ENCODE measurements at places on chromosomes 7 and 10. TPM values are rescaled to one million over a fixed set of nuclear protein-coding genes. Genes with fewer than 3 reads are reported as not detected.

The ACBD7 gene
- 61.8 TPM for total RNA-seq

The TMEM196 gene
- total RNA-seq, result 7.9 TPM

The DDX56 gene
- total RNA-seq, result 53.7 TPM

The SPDYE9 gene
- total RNA-seq, result not detected

The AP1S1 gene
- total RNA-seq, result 112 TPM

The COL26A1 gene
- total RNA-seq, result 19.5 TPM

The PSD gene
- total RNA-seq, result 349 TPM

The GLRX3 gene
- 33.6 TPM for total RNA-seq

The C7orf57 gene
- not detected for total RNA-seq

The PLXDC2 gene
- 43.6 TPM for total RNA-seq

The MACC1 gene
- 0.19 TPM for total RNA-seq

The TBXAS1 gene
- total RNA-seq, result 18.9 TPM

The AGAP9 gene
- 20.8 TPM for total RNA-seq

The ACSM6 gene
- not detected for total RNA-seq

The OR2A42 gene
- total RNA-seq, result not detected

The NKX6-2 gene
- 53.6 TPM for total RNA-seq

The RSPH10B gene
- total RNA-seq, result 2.1 TPM

The TAC1 gene
- total RNA-seq, result 17.5 TPM

The FXYD4 gene
- total RNA-seq, result not detected

The ATP6V0A4 gene
- 0.79 TPM for total RNA-seq

The AKR1C4 gene
- total RNA-seq, result not detected

The SPDYE6 gene
- total RNA-seq, result not detected

The PON3 gene
- 2.4 TPM for total RNA-seq

The ASB4 gene
- total RNA-seq, result 1.2 TPM

The CHAT gene
- total RNA-seq, result not detected

The RAMP3 gene
- 18.8 TPM for total RNA-seq

The NACAD gene
- 81.0 TPM for total RNA-seq

The LRRD1 gene
- total RNA-seq, result 1.2 TPM

The SERPINE1 gene
- total RNA-seq, result 0.37 TPM

The SLC26A5 gene
- total RNA-seq, result 0.29 TPM

The TRIL gene
- total RNA-seq, result 43.6 TPM

The TBC1D12 gene
- total RNA-seq, result 19.6 TPM

The FOXP2 gene
- total RNA-seq, result 25.0 TPM

The EPC1 gene
- 41.1 TPM for total RNA-seq

The FAM180A gene
- total RNA-seq, result not detected

The UROS gene
- total RNA-seq, result 88.8 TPM

The ANAPC16 gene
- total RNA-seq, result 41.3 TPM

The ADIRF gene
- 41.7 TPM for total RNA-seq

The OR2A7 gene
- total RNA-seq, result not detected

The TSPAN12 gene
- total RNA-seq, result 3.9 TPM

The MYL10 gene
- total RNA-seq, result not detected

The AGAP6 gene
- 18.9 TPM for total RNA-seq

The DNAAF5 gene
- total RNA-seq, result 24.6 TPM

The SAMD9L gene
- total RNA-seq, result 6.4 TPM

The NMT2 gene
- 44.9 TPM for total RNA-seq

The PILRA gene
- 15.3 TPM for total RNA-seq

The ZNF485 gene
- 6.1 TPM for total RNA-seq

The TET1 gene
- 8.9 TPM for total RNA-seq

The MEST gene
- 117 TPM for total RNA-seq

The VAX1 gene
- total RNA-seq, result 4.8 TPM

The CALD1 gene
- total RNA-seq, result 108 TPM

The NME8 gene
- total RNA-seq, result 1.4 TPM

The HYAL4 gene
- not detected for total RNA-seq

The CYP2E1 gene
- total RNA-seq, result 13.2 TPM

The ELN gene
- total RNA-seq, result 27.8 TPM

The PRSS2 gene
- not detected for total RNA-seq

The NYAP1 gene
- 74.0 TPM for total RNA-seq

Data from dorsolateral prefrontal cortex (tissue), 122 donors.